ENCODE measurements at places on chromosomes 7 and 10.

DNA sequence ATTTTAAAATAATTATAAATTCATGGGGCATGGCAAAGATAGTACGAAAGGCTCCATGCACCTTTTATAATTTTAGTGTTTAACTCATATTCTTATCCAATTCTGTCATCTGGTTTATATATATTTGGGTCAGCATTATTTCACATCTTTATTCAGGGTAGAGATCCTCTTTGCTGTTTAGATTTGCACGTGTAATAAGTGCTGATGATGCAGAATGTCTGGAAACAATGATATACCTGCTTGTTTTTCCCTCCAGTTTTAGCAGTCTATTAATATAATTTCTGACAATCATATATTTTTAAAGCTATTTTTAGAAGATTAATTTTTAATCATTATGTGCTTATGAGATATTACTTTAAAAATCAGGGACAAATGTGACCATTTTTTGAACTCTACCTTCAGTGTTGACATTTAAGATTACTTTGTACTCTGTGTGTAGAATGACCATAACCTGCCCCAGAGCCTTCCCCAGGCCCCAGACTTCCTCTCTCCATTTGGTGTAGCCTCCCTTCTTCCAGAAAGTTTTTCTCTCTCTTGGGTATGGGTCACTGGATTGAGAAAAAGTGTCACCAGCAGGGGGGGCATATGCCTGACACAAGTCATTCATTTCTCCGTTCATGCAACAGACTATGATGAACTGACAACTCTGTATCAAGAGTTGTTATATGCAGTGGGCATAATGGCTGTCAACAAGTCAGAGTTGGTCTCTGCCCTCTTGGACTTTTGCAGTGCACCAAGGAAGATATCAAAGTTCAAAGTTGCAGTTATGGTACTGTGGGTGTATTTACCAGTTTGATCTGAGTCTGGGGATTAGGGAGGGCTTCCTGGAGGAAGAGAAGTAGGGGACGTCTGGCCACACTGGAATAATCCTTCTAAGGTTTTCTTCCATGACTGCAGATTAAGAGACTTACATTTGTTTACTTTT, 192.6 kb upstream of the CCDC6 start:
- peak; percentile 23 for DNase-seq
- H3K27ac ChIP-seq, result no peak overlapping the region
- no peak overlapping the region for H3K4me3 ChIP-seq
- H3K36me3 ChIP-seq, result peaks cover 6% of the 10 kb centered on the region

DNA sequence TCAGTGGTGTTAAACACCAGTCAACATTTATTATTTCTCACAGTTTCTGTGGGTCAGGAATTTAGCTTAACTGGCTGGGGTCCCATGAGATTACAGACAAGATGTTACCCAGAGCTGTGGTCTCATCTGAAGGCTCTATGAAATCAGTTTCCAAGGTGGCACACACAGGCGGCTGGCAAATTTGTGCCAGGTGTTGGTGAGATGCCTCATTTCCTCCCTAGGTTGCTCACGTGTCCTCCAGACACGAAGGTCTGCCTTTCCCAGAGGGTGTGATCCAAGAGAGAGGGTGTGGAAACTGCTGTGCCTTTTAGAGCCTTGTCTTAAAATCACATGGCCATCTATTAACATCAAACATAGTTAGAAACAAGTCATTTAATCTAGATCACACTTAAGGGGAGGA, 209.0 kb downstream of the JCAD start:
- H3K4me3 ChIP-seq, result no peak overlapping the region
- H3K27ac ChIP-seq, result no peak overlapping the region
- peaks cover 4% of the 10 kb centered on the region for H3K36me3 ChIP-seq
- no peaks in the 10 kb centered on the region for H3K27me3 ChIP-seq

- peak overlapping the region; percentile 100 for H3K4me3 ChIP-seq
- DNase-seq, result no peak
These were observed 4.1 kb upstream of the KMT2E start for GRCh38 chr7:105009667-105010503.

DNA sequence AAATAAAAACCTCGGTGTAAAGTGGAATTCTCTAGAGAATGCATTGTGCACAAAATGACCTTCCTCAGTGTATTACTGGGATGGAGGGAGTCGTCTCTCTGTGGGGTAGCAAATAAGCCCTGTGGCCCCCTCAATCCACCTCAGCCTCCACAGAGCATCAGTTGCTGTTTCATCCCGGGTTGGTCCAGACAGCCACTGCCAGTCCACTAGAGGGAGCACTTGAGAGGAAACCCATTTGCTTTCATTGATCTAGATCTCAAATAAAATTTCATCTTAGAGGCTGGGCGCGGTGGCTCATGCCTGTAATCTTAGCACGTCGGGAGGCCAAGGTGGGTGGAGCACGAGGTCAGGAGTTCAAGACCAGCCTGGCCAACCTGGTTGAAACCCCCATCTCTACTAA, 1128.7 kb downstream of the CNTNAP2 start:
- H3K27ac ChIP-seq, result no peak overlapping the region
- H3K27me3 ChIP-seq, result peaks cover 58% of the 10 kb centered on the region
- H3K36me3 ChIP-seq, result no peaks in the 10 kb centered on the region
- DNase-seq, result peak; percentile 62

GRCh38 chr10:102001435-102002068, 54.4 kb downstream of the ARMH3 start:
- H3K4me3 ChIP-seq, result no peak overlapping the region
- H3K27me3 ChIP-seq, result no peaks in the 10 kb centered on the region
- DNase-seq, result no peak
- H3K4me1 ChIP-seq, result peaks cover 14% of the 10 kb centered on the region
- H3K27ac ChIP-seq, result no peak overlapping the region

Data from MCF 10A (cell line).